T follicular helper cell (primary cell): ENCODE measurements at places on chromosomes 13 and 19.

DNA sequence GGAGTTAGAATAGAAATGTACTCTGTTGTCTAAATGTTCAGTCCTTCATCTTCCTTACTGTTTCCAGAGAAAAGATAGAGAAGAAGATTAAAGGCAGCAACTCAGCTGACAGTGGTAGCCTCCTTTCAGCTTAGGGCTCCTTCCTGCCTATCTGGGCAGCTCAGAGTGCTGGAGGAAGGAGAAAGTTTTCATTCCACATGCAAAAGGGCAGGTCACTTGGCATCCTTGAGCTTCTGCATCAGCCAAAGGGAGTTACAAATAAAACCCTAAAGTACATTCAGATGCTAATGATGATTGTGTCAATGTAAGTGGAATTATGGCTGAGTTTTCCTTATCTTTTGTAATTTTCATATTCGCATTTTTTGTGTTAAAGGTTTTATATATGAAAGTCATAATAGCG lies 58.9 kb downstream of the ESD start:
- DNase-seq = no peak

- no peak for DNase-seq
Observed at GRCh38 chr13:22703601-22704209, 477.1 kb upstream of the SGCG start.

DNA sequence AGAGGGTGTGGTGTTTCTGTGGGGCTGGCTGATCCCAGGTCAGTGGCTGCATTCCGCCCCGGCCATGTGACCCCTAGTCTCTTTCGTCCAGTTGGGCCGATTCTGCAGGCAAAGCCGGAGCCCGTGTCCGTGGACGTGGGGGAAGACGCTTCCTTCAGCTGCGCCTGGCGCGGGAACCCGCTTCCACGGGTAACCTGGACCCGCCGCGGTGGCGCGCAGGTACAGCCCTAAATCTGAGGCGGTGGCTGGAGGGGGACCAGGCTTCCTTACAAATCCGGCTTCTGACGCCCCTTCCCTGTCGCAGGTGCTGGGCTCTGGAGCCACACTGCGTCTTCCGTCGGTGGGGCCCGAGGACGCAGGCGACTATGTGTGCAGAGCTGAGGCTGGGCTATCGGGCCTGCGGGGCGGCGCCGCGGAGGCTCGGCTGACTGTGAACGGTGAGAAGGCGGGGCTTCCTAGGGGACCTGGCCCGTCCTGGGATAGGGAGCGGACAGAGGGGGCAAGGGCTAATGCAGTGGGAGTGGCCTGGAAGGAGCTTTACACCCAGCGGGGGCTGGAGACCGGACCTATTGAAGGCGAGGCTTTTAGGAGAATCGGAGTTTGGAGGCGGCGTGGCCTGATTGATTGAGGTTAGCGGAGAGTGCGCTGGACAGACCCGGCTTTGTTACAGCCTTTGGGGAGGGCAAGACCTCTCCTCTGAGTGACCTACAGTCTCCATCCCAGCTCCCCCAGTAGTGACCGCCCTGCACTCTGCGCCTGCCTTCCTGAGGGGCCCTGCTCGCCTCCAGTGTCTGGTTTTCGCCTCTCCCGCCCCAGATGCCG lies 4.3 kb downstream of the KIRREL2 start:
- no peak for DNase-seq

DNA sequence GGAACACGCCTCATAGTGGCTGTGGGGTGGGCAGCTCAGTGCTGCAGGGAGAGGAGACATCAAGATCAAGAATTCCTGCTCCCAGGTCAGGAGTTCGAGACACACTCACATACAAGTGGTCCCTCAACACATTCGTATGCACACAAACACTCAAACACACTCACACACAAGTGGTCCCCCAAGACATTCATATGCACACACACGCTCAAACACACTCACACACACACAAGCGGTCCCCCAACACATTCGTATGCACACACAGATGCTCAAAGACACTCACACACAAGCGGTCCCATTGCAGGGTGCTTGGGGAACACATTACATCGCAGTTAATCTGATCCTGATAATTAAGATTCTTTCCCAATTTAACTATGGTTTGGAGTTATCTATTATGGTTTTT lies 28.2 kb downstream of the FCGBP start:
- DNase-seq = no peak

DNA sequence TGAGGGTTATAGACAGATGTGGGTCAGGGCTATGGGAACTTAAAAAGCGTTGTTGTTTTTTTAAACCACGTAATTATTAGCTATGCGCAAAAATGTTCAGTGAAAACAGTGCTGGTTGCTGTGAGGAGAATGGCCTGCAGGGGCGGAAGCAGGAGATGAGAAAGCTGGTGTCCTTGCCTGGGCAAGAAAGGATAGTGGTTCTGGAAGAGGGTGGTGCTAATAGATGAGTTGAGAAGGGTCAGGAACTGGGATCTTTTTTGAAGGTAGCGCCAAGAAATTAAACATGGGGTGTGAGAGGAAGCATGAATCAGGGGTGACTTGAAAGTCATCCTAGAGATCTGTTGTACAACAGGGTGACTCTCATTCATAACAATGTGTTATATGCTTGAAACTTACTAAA lies 4.8 kb upstream of the SMG9 start:
- DNase-seq = no peak

DNA sequence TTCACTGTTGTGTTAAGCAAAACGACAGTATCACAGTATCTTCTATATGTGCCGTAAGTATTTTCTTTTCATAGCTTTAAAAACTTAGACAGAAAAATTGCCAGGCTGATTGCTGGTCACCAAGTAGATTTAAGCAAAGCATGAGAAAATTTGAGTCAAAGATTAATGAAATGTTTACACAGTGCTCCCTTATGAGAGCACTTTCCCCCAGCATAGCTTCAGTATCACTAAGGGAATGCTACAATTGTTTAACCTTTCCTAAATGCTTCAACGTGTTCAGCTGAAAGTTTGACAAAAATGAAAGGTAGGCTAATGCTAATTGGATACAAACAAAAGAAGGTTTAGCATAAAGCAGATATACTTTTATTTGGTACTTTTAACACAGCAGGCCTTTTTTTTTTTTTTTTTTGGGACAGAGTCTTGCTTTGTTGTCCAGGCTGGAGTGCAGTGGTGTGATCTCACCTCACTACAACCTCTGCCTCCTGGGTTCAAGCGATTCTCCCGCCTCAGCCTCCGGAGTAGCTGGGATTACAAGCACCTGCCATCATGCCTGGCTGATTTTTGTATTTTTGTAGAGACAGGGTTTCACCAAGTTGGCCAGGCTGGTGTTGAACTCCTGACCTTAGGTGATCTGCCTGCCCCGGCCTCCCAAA lies 23.4 kb downstream of the PCCA start:
- DNase-seq = no peak

GRCh38 chr19:52270266-52270885 lies 989 bp downstream of the ZNF766 start:
- no peak for DNase-seq

GRCh38 chr19:18489627-18490184 lies 32.2 kb downstream of the ELL start:
- no peak for DNase-seq

- DNase-seq = no peak
Observed at GRCh38 chr19:16042533-16043085, 33.7 kb upstream of the TPM4 start.

- no peak for DNase-seq
Observed at GRCh38 chr19:49436381-49437017, 4.8 kb downstream of the SLC17A7 start.

DNA sequence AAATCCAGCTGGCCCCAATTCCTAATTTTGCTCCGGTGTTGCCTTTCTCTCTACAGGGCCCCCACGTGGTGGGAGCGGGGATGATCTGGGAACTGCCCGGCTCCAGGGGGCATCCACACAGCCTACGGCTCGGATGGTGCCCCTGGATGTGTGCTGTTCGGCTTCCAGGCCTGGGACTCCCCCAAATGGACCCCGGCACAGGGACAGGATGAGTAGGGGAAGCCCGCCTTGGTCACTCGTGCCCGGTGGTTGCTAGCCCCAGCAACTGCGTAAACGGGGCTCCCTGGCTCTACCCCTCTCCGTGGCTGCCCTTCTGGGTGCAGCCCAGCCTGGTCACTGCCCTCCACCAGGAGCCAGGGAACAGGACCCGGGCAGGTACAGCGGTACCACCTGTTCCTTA lies 111.5 kb downstream of the TEX26 start:
- DNase-seq = no peak

GRCh38 chr19:51799774-51800472 lies 5.0 kb downstream of the FPR3 start:
- DNase-seq = no peak

DNA sequence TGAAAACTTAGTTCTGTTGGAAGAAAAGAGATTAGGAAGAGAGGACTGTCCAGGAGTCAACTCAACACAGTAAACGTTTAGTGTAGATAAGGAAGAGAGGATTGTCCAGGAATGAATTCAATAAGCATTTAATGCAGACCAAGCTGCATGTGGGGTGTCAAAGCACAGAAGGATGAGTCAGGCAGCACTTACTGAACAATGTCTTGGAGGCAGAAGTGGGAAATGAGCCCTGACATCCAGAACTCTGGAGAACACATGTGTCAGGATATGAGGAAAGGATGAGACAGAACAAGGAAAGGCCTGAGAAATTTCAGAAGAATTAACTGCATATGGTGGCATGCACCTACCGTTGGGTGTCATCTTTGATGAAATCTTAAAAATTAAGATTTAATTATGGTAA lies 429.2 kb upstream of the HTR2A start:
- DNase-seq = no peak

- no peak for DNase-seq
Observed at GRCh38 chr13:104295537-104295936, 1229.3 kb upstream of the SLC10A2 start.

GRCh38 chr13:105956921-105957320 lies 578.5 kb downstream of the EFNB2 start:
- no peak for DNase-seq

DNA sequence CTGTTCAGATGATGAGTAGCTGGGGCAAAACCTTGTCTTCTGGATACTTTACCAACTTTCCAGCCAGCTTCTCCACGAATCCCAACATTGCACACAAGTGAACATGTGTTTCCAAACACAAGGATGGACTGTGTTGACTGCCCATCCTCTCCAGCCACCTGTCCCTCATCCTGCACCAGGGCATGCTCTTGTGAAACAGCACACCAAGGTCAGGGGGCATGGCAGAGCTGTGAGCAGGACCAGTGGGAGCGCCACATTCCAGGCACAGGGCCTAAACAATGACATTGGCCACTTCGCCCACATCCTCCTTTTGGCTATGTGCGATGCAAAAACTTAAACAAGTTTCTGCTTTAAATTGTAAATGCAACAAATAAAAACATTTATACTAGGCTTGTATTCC lies 105.5 kb downstream of the IRS2 start:
- DNase-seq = no peak

- DNase-seq = no peak
Observed at GRCh38 chr13:78201411-78201810, 282.8 kb upstream of the EDNRB start.

DNA sequence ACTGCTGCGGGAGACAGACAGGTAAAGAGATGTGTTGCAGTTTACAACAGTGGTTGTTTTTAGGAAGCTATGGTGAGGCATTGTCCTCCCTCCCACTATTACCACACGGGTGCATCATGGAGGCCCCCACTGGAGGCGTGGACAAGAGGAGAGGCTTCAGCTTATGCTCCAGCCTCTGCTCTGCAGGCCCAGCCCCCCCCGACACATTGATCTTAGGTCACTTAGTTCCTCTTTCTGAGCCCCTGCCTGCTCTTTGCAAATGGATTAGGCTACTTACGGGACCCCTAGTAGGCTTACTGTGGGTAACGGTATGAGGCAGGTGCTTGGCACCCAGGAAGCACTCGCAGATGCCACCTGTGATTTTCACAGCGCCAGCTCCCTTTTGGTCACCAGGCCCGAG lies 123.9 kb downstream of the SLC7A1 start:
- no peak for DNase-seq

GRCh38 chr19:54949412-54949811 lies 2.1 kb upstream of the NLRP7 start:
- no peak for DNase-seq

DNA sequence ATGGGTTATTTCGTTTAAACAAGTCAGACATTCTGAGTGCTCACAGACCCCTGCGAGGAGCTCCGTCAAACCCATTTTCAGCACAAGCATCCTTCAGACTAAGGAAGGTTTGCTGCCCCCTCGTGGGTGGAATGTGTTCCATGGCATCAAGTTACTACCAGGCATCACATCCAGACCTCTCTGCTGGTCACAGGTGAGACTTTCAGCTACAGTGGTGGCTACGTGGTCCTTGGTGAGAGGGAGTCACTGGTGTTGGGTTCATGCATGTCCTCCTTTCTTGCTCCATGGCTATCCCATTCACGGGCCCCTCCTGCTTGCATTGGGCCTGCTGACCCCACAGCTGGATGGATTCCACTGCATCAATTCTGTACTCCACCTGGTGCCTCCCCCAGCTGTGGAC lies 9.1 kb upstream of the LILRB5 start:
- DNase-seq = peak; percentile 16

GRCh38 chr19:57667228-57667627 lies 1.5 kb upstream of the ZSCAN4 start:
- DNase-seq = no peak

DNA sequence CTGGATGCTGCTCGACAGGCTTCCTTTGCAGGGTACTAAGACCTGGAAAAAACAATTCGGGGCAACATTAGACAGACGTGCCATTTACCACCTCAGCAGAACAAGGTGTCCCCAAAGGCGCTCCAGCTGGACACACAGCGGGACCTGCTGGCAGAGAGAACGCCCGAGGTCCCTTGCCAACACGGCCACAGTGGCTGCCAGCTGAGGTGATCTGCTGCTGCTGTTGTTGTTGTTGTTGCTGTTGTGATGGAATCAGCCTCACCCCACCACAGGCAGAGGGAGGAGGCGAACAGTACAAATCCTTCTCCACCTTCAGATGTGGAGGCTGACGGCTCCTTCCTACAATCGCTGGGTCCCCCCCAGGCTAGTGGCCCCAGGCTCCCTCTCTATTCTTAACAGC lies 25.2 kb downstream of the ANKRD27 start:
- no peak for DNase-seq

DNA sequence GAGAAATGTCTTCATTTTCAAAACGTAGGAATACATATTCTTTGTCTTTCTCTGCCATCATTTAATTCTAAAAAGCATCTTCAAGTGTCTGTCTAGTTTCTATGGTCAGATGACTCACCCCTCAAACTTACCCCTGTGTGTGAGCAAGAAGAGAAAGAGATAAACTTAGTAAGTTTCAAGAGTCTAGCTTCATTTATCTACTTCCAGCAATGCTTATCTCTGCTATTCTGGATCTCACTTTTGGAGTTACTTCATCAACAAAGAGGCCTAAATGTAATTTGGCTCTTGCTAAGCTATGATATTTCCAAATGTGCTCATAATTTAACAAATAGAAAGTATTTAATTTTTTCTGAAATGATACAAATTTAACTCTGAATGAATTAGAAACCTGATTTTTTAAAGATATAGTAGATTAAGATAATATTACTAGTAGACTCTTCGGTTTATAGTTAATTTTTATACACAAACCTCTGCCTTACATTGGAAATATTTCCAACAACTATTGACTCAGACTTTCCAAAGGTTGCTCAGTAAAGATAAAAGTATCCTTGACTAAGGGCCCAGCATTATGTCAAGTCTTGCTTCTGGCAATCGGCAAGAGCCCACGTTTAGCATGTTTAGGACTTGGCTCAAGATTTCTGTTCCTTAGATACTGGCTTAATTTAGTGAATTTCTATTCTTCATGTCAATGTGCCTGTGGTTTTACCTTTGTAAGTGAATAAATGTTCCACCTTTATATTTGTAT lies 1511.0 kb upstream of the SLC10A2 start:
- DNase-seq = no peak

- no peak for DNase-seq
Observed at GRCh38 chr19:391726-392374, 17.1 kb downstream of the C2CD4C start.
